ENCODE measurements at places on chromosomes 5 and 9.

DNA sequence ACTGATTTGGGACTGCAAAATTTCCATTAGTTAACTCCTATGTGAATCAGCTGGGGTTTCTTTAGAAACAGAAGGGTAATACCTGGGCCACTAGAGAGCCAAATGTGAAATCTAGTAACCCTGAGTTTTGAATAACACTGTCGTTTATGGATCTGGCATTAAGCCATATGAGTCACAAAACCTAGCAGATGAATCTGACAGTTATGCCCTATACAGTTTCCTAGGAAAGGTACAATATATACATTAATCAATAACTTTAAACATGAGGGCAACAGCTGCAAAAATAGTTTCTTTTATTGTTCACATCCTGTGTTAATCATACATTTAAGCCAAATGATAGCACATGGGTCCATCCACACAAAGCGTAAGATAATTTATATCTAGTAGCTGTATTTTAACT lies 56.9 kb downstream of the PAM start:
- DNase-seq, result no peak

DNA sequence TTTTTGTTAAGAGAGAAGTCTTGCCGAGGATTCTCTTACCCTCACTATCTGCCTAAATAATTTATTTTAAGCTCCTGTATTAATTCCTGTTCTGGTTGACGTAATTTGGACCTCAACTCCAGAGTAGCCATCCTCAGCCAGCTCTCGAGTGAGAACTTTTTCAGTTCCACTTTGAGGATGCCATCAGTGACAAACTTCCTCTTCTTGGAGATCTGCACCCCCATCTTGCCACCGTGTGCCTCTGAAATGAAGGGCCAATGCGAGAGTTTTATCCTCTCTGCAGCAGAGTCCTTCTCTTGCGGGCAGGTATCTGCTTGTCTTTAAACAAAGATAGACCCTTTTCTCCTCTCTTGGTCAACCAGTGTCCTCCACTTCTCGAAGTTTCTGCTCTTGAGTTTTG lies 19.5 kb upstream of the TMEM174 start:
- no peak for DNase-seq

DNA sequence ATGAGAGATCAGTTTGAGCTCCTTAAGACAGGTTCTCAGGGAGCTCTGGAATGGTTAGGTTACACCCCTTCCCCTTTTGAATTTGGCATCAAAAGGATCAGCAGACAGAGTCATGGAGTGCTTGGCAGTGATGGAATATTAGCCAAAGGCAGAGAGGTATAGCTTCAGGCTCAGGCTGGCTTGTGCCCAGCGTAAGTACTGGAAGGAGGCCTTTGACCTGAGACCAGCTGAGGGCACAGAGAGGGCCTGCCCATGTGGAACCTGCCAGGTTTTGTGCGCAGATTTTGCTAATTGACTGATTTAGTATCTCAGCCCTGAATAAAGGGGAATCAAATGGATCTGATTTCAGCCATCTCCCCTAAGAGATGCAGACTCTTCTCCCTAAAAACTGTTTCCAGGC lies 81.5 kb downstream of the RGS3 start:
- no peak for DNase-seq

GRCh38 chr9:109441296-109441695 lies 56.8 kb downstream of the PTPN3 start:
- DNase-seq, result no peak

DNA sequence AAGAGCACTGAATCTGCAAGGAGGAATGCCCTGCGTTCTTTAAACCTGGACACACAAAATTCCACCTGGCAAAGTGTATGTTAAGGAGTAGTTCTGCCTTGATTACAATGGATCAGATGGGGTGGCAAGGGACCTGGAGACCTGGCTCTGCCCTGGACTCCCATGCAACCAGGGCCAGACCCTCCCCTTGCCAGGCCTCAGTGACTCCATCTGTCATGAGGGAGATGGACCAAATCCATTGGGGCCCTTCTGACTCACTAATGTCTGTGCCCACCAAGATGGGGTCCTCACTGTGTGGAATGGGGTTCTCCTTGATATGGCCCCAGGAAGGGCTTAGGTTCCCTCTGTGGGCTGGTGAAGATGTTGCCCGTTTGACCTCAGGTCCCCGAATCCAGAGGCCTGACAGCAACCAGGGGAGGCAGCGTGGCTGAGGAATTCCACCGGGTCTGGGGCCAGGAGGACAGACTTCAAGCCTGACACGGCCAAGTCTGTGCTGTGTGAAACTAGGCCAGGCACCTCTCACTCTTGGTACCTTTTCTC lies 100.3 kb downstream of the PAX5 start:
- DNase-seq, result no peak

DNA sequence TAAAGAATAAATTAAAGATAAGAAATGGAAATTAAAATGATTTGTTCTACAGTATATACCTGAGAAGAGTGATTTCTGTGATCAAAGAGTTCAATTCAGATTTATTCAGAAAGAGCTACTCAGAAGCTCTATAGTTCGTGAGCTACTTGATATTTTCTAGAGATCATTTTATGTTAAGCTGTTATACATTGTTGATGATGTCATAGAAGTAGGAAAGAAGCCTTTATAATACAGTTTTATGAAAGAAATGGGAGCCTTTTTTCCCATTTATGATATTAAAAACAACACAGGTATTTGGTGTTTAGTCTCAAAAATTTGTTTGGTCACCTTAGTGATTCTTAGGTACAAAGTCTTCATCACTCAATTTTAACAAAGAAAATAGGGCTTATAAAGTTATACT lies 20.8 kb downstream of the RNF14 start:
- no peak for DNase-seq

- no peak for DNase-seq
These were observed 229.5 kb downstream of the CD180 start for GRCh38 chr5:66967102-66967501.

DNA sequence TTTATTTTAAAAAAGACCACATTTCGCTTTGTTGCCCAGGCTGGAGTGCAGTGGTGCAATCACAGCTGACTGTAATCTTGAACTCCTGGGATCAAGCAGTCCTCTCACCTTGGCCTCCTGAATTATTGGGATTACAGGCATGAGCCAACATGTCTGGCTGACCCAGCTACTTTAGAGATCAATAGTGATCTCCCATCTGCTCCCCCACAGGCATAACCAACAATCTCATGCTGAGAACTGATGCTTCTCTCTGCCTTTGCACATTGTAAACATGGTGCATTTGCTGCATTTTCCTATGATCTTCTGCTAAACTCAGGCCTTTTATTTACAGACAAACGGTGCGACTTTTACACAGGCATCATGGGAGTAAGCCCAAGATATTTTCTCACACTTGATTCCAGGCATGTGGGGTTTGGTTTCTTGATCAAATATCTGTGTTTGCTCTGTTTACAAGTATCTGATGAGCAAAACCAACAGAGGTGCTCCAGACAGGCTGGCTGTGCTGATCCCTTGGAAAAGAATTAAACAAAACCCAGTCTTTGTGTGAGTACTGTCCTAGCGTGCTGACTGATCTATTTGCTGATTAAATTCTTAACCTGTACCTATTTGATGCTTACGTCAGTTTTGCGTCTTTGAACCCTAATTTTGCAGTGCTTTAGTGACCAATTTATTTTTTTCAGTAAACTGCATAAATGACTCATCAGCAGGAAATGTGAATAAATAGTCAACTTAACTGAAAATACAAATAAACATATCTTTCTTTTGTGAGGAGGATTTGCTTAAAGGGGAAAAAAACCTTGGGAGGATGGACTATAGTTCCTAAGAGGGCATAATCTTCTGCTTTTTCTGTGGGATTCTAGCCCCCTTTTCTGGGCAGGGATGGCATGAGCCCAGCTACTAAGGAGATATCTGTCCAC lies 191.7 kb upstream of the NR3C1 start:
- no peak for DNase-seq

GRCh38 chr9:36892279-36892678 lies 141.8 kb downstream of the PAX5 start:
- no peak for DNase-seq

- DNase-seq, result no peak
These were observed 111.8 kb upstream of the IER5L start for GRCh38 chr9:129289883-129290282.

GRCh38 chr9:93345643-93346230 lies 105.7 kb upstream of the FAM120A start:
- DNase-seq, result no peak

DNA sequence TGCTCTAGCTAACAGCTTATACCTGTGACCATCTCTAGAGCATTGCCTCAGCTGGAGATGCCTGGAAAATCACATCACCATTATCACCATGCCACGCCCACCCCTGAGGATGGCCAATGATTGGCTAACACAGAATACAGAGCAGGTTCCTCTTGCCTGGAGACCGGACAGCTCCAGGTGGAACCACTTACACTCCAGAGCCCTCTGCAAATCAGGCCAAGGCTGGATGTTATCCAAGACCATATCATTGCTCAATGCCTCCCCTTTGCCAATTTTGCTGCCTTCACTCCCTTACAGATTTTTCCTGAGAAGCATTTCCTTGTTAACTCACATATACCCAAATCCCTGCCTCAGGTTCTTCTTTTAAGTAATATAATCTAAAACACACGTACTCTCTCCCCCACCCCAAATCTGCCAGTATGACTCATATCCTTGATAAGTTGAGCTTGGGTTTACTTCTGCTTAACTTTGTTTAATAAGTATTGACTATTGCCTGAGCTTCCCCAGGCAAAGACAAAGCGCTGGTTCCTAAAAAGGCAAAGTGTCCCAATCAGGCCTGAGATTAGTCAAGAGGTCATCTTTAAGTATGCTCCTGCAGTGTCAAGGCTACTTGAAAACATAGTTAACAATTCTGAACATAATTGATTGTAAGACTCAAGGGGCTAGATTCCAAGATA lies 309.6 kb downstream of the EPB41L4A start:
- DNase-seq, result peak; percentile 42

DNA sequence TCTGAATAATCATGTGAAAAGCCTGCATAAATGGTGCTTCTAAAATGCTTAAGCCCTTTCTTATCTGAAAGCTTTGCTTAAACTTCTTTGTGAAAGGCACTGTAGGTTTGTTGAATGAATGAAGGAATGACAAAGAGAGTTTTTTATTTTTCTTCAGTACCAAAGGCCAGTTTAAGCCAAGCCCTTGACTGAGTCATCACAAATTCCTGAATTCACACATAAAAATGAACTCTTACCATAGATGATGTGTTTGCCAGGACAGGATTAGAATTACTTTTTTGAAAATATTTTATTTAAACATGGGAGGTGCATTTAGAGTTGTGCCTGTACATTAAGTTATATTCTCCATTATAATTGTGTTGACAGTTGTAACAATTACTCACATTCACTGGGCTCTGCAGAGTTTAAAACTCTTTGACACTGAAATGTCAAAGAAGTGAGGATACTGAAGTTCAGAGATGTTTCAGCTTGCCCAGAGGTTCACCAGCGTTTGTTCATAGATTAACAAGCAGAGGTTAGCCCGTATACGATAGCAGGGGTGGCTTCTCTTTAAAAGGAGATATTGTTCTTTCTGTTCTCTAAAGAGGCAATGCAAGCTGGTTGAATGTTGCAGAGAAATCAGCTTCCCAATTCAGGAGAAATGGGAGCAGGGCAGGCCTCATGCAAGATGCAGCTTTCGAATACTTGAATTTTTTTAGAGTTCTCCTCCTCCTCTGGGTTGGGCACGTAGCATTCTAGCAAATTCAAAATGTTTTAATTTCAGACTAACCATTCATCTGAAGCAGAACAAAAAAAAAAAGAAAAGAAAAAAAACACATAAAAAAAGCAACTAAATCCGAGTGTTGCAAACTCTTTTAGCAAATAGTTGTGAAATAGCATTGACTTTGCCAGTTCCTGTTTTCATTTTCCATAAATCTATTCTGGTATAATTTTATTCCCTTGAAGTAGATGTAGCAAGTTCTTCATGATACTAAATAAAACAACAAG lies 358.7 kb upstream of the KLF4 start:
- DNase-seq, result no peak

DNA sequence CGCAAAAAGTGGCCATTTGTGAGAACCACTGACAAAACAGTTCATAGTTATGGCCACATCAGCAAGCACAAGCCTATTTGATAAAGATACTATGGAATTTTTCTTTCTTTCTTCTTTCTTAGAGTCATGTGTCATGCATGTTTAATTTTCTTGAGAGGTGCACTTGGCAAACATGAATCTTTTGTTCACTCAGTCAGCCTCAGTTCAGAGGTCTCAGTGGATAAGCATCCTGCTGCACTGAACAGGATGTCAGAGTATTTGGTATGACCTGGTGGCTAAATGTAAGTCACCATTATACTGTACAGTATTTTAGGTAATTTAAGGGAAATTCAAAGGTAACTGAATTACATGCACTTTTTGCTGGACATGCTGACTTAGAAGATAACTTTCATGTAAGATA lies 5.4 kb downstream of the NNT start:
- DNase-seq, result no peak

GRCh38 chr5:43336159-43336558 lies 22.9 kb upstream of the HMGCS1 start:
- DNase-seq, result no peak

DNA sequence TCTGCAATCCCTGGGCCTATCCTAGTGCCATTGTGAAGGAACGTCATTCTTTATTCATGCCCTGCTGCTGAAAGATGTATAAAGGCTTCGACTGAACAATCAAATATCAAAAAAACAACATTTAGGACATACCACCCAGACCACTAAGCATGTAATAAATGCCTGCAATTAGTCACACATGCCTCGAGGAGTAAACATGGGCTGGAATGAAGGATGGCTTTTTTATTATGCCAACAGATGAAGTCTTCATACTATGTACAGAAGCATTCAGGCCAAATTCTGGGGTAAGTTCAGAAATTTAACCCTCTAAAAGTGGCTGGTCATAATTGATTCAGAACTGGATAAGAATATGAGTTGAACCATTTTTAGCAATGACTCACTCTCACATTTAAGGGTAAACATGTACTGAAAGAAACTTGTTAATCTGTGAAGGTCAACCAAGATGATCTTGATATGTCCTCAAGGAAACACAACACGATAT lies 38.1 kb downstream of the FAM240B start:
- peak; percentile 79 for DNase-seq

GRCh38 chr5:142637871-142638270 lies 48.0 kb downstream of the FGF1 start:
- DNase-seq, result no peak

- DNase-seq, result no peak
These were observed 33.4 kb upstream of the UNC5A start for GRCh38 chr5:176776916-176777315.

DNA sequence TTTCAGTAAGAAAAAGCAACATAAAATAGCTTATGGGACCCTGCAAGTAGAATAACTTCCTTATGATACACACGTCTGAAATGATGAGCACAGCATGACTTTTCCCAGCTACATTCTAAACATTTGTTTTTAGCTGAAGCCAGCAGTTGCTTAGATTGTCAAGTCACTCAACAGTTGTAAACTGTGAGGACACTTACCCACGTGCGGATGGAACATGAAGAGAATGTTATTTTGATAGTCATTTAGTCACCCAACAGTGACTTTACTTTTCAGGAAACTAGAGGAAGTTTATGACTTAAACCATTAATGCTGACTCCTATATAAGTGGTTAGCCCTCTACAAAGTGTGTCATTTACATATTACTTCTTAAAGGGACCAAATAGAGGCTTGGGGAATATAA lies 3.0 kb downstream of the HACD4 start:
- no peak for DNase-seq

GRCh38 chr9:36190388-36191289 lies at the start of gene CLTA:
Gene CLTA, plus strand, starts transcription at chr9:36190921. Its CDS starts 136 bp downstream, at chr9:36191057.
- DNase-seq, result peak; percentile 93

Data from non-pigmented ciliary epithelial cell (primary cell).